ENCODE measurements at places on chromosomes 12 and 14. TPM values are rescaled to one million over a fixed set of nuclear protein-coding genes. Genes with fewer than 3 reads are reported as not detected.

The PSMD9 gene
- total RNA-seq, result 39.6 TPM

The FAM90A1 gene
- total RNA-seq, result 0.25 TPM

The OVCH1 gene
- 0.20 TPM for total RNA-seq

The LMNTD1 gene
- not detected for total RNA-seq

The KRT82 gene
- total RNA-seq, result not detected

The NOS1 gene
- not detected for total RNA-seq

The APOF gene
- total RNA-seq, result not detected

The CLEC1B gene
- not detected for total RNA-seq

The SPX gene
- total RNA-seq, result 1.9 TPM

The VPS33A gene
- 13.2 TPM for total RNA-seq

The PLD4 gene
- total RNA-seq, result not detected

The SSPN gene
- total RNA-seq, result 7.2 TPM

The FIGNL2 gene
- 0.24 TPM for total RNA-seq

The EID3 gene
- total RNA-seq, result 4.7 TPM

The TRPV4 gene
- 2.6 TPM for total RNA-seq

The PNN gene
- total RNA-seq, result 16.5 TPM

The MUCL1 gene
- total RNA-seq, result not detected

The KCNA5 gene
- total RNA-seq, result not detected

The CLEC4C gene
- total RNA-seq, result not detected

The MYH6 gene
- not detected for total RNA-seq

The C12orf54 gene
- total RNA-seq, result not detected

The NDRG2 gene
- 54.0 TPM for total RNA-seq

The LTBP2 gene
- 130 TPM for total RNA-seq

The PROX2 gene
- total RNA-seq, result not detected

The RILPL1 gene
- total RNA-seq, result 14.2 TPM

The TM7SF3 gene
- 32.6 TPM for total RNA-seq

The ADCY4 gene
- total RNA-seq, result 0.94 TPM

The SDS gene
- total RNA-seq, result not detected

The CISTR gene
- not detected for total RNA-seq

The PDE3A gene
- 7.4 TPM for total RNA-seq

The BATF gene
- 0.88 TPM for total RNA-seq

The AICDA gene
- not detected for total RNA-seq

The CEBPE gene
- total RNA-seq, result not detected

The PELI2 gene
- 8.8 TPM for total RNA-seq

The DAO gene
- not detected for total RNA-seq

The DEGS2 gene
- total RNA-seq, result not detected

The CFAP251 gene
- 3.4 TPM for total RNA-seq

The KRT72 gene
- not detected for total RNA-seq

The NKX2-1 gene
- not detected for total RNA-seq

The FOXA1 gene
- not detected for total RNA-seq

The MORN3 gene
- 0.12 TPM for total RNA-seq
